ENCODE measurements at places on chromosomes 1 and 21.

- no peak for DNase-seq
Observed at GRCh38 chr1:3018576-3018975, 2.7 kb upstream of the ACTRT2 start.

DNA sequence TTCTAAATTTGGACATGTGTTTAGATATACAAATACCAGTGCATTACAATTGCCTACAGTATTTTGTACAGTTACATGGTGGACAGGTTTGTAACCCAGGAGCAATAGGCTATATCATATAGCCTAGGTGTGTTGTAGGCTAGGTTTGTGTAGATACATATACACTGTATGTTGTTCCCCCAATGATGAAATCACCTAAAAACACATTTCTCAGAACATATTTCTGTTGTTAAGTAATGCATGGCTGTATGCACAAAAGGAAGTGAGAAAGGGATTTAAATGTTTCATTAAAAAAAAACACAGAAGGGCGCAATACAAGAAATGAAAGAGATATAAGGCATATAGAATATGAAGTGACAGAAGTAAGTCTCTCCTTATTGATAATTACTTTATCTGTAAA is 32.0 kb downstream of the S100B start:
- no peak for DNase-seq

GRCh38 chr1:61224609-61225008 is 142.2 kb downstream of the NFIA start:
- no peak for DNase-seq

- DNase-seq = no peak
Observed at GRCh38 chr1:75265792-75266191, 131.6 kb downstream of the LHX8 start.

DNA sequence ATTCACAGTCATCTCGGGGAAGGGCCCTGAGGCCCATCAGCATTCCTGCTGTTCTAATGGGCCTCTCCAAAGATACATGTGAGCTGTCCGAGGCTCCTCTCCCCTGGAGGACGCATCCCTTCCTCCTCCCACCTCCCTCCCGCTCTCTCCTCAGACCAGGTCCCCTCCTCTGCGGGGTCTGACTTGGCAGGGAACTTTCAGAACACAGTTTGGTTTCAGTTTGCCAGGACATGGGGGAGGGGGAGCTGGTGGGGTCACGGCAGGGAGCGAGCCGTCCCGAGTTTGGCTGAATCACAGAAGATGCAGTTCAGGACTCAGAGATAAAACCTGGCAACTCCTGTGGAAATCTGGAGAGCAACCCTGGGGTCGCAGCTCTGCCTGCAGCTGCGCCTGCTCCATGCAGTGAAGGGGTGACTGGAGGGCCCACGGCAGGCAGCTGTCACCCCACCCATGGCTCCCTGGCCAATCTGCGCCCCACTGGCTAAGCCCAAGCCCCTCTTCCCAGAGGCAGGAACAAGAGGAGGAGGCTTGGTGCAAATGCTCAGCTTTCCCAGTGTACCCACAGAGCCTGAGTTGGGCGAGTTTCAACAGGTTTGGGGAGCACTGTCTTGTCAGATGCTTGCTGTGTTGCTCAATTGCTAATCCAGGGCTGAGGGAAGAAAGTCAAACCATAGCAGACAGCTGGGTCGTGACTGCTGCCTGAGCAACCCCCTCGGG is 5.7 kb downstream of the WNT4 start:
- no peak for DNase-seq

GRCh38 chr1:36567601-36568341 is 85.1 kb upstream of the CSF3R start:
- DNase-seq = no peak

- DNase-seq = no peak
Observed at GRCh38 chr21:40902993-40903392, 56.0 kb upstream of the DSCAM start.

GRCh38 chr1:185087101-185087500 is 41.7 kb downstream of the RNF2 start:
- no peak for DNase-seq

DNA sequence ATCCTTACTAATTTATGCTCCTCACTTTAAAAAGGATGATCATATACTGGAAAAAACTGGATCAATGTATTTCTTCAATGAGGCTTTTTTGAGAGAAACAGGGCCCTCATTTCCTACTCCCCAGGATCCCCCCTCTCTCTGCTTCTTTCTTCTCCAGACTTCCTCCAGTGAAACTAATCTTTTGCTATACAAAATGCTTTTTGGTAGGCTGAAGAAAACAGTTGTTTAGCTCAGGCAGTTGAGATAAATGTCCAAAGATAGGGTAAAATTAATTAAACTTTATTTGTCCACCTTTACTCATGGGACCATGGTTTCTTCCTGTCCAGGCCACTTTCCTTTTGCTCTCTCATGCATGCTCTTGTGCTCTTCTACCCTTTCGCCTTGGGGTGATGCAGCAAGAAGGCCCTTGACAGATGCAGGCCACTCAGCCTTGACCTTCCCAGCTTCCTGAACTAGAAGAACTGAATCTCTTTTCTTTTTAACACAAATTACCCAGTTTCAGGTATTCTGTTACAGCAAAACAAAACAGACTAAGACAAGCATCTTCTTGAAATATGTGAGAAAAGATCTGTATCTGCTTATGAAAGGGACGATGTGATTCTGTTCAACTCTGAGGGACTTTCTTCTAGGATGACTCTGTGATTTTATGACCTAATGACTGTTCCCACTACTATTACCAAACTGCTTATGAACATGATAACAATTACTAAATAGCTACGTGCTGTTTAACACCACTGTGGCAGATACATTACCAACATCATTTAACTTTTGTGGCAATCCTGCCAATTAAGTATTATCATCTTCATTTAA is 63.7 kb downstream of the NVL start:
- no peak for DNase-seq

GRCh38 chr1:153572569-153573015 is 6.9 kb upstream of the S100A2 start:
- DNase-seq = peak; percentile 10

GRCh38 chr21:21101911-21102310 is 103.7 kb downstream of the NCAM2 start:
- no peak for DNase-seq

- DNase-seq = no peak
Observed at GRCh38 chr1:31183126-31183525, 56.6 kb downstream of the NKAIN1 start.

- no peak for DNase-seq
Observed at GRCh38 chr1:10665226-10665625, 131.2 kb downstream of the CASZ1 start.

DNA sequence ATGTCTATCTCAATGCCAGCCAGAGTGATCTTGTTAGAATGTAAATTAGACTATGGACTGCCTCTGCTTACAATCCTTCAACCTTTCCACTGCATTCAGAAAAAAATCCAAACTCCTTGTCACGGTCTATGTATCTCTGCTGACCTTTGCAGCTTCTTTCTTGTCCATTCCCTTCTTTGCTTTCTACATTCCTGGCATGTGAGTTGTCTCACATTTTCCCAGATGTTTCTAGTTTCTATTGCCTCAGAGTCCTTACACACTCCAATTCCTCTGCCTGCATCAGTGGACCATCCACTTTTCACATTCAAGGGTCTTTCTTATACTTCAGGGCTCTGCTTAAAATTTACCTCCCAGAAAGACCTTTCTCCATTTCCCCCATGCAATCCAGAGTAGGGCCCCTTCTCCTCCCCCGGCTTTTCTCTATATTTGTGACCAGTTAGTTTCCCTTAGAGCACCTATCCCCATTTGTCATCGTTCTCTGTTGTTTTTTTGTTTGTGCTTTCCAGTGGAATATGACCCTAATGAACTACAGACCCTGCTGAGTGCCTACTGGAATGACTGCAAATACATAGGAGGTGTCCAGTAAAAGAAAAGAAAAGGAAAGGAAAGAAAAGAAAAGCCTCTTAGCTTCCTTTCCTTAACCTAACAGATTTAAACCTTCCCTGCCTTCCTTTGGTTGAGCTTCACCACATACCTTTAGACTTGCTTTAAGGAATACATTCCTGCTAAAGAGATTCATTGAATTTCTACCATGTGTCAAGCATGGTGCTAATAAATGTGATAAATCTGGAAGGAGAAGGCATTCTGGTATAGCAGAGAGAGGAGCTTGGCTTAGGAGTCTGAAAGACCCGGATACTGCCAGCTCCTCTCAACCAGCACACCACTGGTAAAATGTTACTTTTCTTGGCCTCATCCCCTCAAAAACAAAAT is 102.0 kb downstream of the DIRAS3 start:
- no peak for DNase-seq

DNA sequence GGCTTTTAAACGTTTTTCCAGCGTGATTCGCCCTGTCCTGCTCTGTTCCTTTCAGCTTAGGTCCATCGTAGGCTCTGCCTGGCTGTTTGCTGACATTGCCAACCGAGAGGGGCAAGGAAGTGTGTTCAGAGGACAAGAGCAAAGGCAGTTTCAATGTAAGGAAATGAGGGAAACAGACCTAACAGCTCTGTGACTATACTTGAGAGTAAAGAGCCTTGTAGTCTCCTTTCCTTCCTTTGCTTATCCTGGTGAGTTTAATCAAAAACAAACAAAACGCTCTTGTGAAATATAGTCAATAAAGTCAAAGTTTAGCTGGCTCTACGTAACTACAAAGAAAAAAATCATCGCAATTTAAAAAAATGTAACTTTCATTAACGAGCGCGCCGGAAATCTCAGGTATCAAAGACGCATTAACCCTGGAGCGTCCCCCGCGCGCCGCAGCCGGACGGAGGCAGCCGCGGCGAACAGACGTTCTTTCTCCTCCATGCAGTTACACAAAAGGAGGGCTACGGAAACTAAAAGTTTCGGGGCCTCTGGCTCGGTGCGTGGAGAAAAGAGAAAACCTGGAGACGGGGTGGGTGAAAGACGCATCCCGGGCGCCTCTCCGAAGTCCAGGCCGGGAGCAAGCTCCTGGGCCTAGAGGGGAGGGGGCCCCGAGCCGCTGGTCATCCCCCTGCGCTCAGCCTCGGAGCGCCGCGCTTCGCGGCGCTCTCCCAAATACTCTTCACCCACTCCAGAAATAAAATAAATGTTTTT is 617 bp upstream of the ADGRL2 start:
- DNase-seq = no peak

- no peak for DNase-seq
Observed at GRCh38 chr1:202689082-202689481, 21.2 kb downstream of the SYT2 start.

- no peak for DNase-seq
Observed at GRCh38 chr1:80244372-80244771, 1237.8 kb upstream of the ADGRL4 start.

- no peak for DNase-seq
Observed at GRCh38 chr1:97063532-97063931, 341.9 kb downstream of the PTBP2 start.

GRCh38 chr1:231706934-231707333 is 80.3 kb downstream of the DISC1 start:
- DNase-seq = no peak

DNA sequence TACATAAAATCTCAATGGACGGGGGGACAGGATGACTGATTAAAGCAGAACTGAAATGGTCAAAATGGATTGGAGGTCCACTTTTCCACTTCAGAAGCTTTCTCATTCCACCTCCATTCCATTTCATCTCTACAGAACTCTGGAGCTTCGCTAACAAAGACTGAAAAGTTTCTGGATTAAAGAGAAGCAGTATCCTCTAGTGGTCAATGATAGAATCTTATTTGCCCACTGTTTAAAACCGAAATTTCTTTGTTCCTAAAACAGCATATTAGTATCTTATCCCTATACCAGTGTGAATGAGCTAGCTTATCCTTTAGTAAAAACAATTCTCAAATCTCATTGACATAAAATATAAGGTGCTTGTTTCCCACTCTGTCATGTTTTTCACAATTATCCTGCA is 890.6 kb downstream of the KCNT2 start:
- no peak for DNase-seq

DNA sequence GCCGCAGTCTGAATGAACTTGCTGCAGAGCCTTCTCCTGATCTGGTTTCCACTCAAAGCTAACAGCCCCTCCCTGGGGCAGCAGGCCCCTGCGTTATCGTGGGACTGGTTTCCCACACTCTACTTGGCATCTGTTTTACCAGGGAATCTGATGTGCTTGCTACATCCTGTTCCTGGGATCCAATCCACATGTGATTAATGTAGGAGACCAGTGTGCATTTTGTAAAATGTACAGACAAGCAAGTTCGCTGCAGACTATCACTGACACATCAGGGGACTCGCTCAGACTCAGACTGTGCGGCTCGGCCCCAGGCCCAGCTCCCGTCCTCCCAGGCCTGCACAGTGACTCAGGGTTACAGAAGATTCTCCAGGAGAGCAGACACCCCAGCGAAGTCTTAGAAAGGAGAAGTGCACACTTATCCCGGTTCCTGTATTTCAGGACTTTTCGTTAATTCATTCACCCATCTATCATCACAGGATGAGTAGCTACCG is 340.1 kb downstream of the MATN1 start:
- no peak for DNase-seq

GRCh38 chr1:51750218-51750617 is 128.3 kb downstream of the NRDC start:
- DNase-seq = no peak

DNA sequence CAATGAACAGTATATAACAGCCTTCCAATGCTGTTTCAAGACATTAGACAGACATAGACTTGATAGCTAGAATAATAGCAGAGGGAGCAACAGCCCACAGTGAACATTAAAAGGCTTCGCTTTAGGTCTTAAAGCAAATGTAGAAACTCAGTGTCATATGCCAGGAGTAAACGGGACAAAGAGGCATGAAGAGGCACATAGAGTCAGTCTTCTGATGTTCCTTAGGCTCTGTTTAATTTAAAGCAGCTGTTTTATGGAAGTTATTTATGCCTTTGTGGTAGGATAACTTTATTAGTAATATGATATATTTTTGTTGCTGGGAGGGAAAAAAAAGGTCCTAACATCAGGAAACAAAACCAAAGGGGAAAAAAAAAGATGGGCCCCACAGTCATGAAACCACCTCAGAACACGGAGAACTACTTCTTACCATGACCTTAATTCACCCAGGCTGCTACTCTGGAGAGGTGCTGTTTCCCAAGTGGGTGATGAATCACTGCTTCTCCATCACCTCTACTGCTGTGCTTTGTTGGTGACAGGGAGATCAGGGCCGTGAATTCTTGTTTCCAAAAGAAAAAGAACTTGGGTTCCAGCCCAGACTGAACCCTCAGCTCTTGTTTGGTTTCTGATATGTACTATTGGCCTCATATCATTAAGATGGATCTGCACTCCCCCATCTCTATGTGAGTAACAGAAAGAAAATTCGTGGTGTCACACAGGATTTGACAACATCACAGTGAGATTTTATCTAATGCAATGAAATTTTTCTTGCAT is 616.9 kb downstream of the KIF26B start:
- DNase-seq = no peak

Measured in GF-D8 (cell line).